ENCODE measurements at places on chromosomes 2 and 18. TPM values are rescaled to one million over a fixed set of nuclear protein-coding genes. Genes with fewer than 3 reads are reported as not detected.

The SKA1 gene
- total RNA-seq: 0.47 TPM

DNA sequence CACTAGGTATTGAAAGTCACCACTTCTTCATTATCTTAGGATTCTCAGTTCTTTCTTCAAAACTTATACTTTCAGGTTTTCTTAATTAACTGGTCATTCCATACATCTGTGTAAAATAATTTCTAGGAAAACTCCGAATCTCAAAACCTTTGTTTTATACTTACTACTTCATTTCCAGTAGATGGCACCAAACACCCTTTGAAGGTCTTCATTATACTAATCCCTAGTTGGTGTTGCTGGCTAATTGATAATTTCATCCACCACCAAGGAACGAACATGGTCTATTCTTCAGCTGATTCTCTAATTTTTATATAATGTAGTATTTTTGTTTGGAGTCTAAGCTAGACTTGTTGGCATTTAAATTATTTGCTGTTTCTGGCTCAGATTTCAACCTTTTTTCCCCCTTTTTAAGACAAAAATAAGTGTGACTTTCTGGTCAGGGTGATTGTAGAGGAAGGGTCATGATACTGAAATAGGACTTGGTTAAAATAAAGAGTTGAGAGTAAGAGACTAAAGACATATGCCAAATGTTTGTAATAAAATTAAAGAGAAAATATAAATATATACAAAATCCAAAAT is 2.8 kb upstream of the MXD1 start:
- DNase-seq: peak; percentile 74

DNA sequence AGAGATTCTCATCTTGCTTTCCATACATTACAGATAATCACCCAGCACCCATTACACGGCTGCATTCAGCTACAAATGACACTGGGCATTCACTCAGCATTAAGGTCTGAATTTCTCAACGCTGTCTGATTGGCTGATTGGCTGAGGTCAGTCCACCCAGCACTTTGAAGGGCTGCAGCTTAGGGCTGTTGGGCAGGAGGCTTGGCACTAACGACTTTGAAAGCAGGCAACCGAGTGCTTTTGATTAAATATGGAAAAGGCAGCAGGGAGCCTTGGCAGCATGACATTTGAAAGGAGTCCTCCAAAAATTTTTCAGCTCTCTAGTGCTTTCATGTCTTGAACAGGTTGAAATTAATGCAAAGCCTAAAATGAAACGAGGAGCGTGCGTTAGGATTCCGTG is 253.0 kb downstream of the DCDC2C start:
- no peak for DNase-seq

The PIEZO2 gene
- total RNA-seq: not detected

- DNase-seq: peak; percentile 84
Observed at GRCh38 chr2:30165050-30165520, 18.3 kb downstream of the YPEL5 start.

The CTAGE1 gene
- total RNA-seq: not detected

The SCN1A gene
- total RNA-seq: not detected

- DNase-seq: no peak
Observed at GRCh38 chr2:128269063-128269989, 49.3 kb downstream of the HS6ST1 start.

- no peak for DNase-seq
Observed at GRCh38 chr2:13508671-13509070, 791.9 kb downstream of the TRIB2 start.

The CCDC102B gene
- 4.9 TPM for total RNA-seq

GRCh38 chr2:181992776-181993175 is 7.1 kb downstream of the PPP1R1C start:
- DNase-seq: no peak

The G6PC2 gene
- not detected for total RNA-seq

DNA sequence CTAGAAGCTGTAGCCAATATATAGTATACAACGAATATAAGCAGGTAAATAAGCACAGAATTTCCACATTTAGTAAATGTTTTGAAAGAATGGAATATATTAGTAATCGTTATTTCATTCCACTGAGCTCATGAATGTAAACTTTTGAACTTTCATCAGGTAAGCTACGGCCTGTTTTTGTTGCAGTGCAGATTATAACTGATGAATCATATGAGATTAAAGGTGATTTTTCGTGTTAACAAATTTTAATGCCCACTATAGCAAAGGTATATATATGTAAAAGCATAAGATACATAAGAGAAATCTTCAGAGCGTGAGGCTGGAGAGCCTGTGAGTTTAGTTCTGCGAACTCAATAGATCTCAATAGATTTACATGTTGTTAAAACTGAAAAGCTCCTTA is 1.1 kb downstream of the SCYGR1 start:
- no peak for DNase-seq

GRCh38 chr2:150484461-150485021 is 2.9 kb downstream of the RND3 start:
- no peak for DNase-seq
